Upper lobe of right lung (tissue), 1 donor: ENCODE measurements at places on chromosomes 7 and 10.

DNA sequence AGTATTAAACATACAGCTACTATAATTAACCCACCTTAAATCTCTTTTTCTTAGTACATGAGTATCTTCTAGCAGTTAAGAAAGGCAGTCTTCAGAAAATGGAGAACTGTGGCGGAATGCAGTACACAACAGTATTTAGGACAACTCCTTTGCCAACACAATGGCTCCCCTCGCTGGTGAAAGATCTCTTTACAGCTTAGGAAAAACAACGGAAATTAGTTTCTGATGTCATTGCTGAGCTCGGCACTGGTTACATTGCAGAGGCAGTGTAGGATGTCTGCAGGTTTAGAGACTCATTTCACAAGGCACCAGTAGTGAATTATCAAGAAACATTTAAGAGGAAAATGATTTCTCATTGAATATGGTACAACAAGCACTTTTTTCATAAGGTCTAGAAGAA lies 43.4 kb downstream of the GLRX3 start:
- no peak for DNase-seq

DNA sequence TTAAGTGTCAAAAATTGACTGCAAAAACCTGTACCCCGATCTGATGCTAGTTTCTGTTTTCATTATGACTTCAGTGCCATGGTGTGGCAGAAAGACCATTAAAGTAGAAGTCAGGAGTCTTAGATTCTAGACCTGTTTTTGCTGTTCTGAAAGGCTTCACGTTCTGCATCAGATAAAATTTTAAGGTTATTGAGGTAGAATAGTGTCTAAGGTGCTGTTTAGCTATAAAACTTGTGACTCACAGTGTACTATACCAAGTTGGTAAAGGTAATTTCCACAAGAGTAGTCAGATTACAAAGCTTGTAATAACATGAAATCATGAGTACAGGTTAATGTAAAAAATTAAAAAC lies 38.6 kb downstream of the ZNRF2 start:
- no peak for DNase-seq

DNA sequence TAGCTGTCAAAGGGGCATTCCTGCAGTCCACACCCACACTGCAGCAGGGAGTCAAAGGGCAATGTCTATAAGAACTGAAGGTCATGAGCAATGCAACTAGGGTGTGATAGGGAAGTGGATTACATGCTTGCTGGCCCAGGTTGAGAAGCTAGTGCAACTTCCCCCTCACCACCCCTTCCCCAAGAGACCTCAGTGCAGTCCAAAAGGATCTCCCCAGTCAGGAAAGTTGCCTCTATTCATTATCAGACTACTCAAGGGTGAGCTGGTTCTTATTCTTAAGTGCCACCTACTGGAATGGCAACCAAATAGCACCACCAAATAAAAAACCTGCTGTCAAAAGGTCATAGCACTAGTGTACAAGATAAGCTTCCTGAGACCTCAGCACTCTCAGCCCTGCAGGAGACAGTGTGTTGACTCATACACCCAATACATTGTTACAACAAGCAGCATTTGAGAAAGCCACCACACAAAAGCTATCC lies 28.2 kb downstream of the MTERF1 start:
- no peak for DNase-seq

DNA sequence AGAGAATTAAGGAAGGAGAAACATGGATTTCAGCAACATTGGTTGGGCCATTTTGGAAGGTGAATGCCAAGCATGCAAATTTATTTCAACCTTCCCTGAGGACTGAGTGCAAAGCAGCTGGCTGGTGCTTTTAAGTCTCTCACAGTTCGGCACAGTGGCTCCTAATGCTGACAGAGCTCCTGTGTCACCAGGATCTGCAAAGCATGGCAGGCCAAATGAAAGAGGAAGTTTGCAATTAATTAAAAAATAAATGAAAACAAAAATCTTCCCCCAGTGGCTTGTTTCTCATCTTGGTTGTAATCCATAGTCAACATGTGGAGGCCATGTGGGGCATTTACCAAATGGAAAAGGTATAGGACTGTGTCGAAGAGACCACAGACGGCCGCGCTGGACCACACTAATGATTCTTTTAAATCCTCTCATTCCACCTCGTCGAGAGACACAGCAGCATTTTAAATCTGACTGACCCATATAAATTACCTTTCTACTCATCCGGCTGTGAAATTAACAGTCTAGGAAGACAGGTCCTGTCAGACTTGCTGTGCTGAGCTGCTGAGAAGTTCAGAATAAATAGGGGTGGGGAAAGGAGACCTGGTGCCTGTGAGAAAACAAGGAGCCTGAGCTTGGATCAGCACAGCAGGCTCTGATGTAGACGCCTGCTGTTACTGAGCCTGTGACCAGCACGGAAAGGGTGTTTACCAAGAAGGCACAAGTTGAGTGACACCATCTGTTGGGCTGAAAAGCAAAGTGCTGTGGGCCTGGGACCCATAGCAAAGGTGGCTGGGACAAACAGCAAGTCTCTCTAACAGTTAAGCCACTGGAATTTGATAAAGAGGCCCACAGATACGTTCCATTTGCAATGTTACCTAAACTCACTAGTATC lies 136.0 kb upstream of the COL1A2 start:
- no peak for DNase-seq

- DNase-seq, result no peak
Observed at GRCh38 chr7:157401567-157402387, 65.0 kb downstream of the DNAJB6 start.

GRCh38 chr7:1011297-1012003 lies 28.5 kb downstream of the CYP2W1 start:
- no peak for DNase-seq

GRCh38 chr10:79402625-79402946 lies 42.8 kb downstream of the ZCCHC24 start:
- DNase-seq, result no peak

GRCh38 chr10:2212244-2212834 lies 475.0 kb upstream of the ADARB2 start:
- no peak for DNase-seq

- peak; percentile 72 for DNase-seq
Observed at GRCh38 chr7:101125989-101126650, 784 bp upstream of the SERPINE1 start.

GRCh38 chr10:129765664-129766550 lies 198.2 kb downstream of the EBF3 start:
- DNase-seq, result peak; percentile 42

DNA sequence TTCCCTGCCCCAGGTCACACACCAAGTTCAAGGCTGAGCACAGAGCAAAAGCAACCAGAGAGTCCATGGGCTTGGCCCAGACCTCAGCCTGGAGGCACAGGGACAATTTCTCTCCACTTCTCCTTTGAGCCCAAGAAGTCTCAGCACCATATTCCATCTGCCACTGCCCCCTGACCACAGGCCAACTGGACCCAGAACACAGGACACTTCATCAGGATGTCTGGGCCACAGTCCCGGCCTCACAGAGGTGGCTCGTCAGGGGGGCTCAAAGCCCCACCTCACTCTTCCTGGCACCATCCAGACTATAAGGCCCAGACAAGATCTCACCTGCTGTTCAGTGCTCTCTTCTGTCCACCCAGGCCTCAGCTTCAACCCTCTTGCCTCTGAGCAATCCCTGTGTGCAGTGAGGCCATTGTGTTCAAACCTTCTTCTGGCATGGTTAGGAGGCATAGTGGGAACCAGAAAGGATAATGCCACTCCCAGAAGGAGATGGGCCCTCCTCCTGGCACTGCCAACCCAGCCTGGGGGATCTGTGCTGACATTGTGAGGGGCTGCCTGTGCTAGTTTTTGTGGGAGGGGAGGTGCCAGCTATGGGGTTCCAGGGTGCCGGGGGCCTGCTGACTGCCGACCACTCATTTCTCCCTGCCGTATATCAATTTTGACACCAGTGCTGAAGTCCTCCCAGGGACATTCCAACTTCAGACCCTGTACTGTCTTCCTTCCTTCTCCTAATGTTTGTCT lies 49.7 kb upstream of the ANTXRL start:
- DNase-seq, result peak; percentile 44

GRCh38 chr10:23341004-23341403 lies 3.6 kb downstream of the C10orf67 start:
- DNase-seq, result no peak

- no peak for DNase-seq
Observed at GRCh38 chr10:6470894-6471618, 109.0 kb downstream of the PRKCQ start.

- no peak for DNase-seq
Observed at GRCh38 chr10:18699849-18700840, 40.9 kb downstream of the ARL5B start.

DNA sequence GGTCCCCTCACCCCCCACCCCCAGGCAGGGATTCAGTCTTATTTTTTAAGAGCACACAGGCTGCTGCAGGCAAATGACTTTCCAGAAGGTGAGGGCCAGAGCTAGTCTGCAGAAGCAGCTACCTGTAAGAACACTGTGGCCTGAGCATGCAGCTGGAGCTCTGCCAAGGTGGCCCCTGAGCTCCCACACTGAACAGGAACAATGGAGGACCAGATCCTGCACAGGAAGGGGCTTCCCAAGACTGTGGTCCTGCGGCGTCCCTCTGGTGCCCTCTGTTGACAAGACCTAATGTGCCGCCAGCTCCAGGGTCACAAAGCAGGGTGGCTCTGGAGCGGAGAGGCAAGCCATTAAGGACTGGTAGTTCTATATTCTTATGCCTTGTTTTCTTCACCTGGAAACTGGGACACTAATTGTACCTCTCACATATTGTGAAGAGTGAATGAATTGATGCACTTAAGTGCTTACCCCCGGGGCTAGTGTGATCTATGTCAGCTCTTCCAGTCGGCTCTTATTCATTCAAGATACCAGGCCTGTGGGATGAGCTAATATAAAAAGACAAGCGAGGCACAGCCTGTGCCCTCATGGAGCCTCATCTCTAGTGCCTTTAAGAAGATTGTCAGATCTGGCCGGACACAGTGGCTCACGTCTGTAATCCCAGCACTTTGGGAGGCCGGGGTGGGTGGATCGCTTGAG lies 8.0 kb upstream of the BEND7 start:
- DNase-seq, result no peak

DNA sequence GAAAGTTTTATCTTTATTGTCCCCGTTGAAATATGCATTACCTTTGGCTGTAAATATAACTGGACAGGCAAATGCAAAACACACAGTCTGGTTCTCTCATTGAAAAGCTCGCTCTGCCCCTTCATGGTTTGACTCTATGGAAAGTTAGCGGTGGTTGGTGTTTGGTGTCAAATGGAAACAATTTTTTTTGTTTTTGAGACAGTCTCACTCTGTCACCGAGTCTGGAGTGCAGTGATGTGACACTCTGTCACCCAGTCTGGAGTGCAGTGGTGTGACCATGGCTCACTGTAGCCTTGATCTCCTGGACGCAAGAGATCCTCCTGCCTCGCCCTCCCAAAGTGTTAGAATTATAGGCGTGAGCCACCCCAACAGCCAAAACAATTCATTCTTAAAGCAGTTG lies 149.7 kb downstream of the LRRC4 start:
- no peak for DNase-seq
